ENCODE measurements at places on chromosomes 1 and 21.

GRCh38 chr1:67883069-67883468 lies 49.8 kb upstream of the GNG12 start:
- no peak for DNase-seq

DNA sequence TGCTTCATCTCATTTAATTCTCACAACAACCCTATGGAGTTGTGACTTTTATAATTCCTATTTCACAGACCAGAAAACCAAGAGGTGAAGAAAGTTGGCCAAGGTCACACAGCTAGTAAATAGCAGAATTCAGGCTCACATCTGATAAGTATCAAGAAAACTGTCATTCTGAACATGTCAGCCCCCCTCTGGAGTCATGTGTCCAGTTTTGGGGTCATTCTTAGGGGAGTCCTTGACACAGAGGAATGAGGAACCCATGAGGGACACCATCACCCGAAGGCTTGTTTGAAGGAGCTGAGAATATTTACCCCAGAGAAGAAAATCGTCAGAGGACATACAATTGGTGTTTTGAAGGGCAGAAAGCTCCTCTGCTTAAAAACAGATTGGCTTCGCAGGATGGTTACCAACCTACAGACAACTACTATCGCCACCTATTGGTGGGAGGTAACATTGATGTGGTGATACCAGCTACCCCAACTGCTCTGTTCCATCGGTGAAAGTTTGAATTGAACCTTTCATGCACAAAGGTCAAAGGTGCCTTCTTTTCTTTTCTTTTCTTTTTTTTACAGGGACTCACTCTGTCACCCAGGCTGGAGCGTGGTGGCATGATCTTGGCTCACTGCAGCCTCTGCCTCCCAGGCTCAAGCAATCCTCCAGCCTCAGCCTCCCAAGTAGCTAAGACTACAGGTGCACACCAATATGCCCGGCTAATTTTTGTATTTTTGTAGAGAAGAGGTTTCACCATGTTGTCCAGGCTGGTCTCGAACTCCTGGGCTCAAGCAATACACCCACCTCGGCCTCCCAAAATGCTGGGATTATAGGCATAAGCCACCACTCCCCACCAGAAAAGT lies 31.3 kb downstream of the NCMAP start:
- peak; percentile 30 for DNase-seq

DNA sequence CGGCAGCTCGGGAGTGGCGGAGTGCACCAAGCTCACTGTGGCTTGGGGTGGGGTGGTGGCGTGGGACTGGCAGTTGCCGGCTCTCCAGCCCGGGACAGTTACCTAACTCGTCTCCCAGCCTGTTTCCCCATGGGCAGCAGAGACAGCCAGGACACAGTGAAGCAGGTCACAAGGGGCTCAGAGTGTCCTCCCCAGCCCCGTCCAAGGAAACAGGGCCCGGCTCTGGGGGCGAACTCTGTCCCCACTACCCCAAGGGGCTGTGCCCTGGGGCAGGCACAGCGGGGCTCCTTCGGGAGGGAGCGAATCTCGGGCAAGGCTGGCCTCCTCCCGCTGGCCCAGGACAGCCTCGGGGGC lies 759 bp downstream of the GPR157 start:
- DNase-seq, result peak; percentile 20

- DNase-seq, result no peak
These were observed 9.5 kb upstream of the TARS2 start for GRCh38 chr1:150477733-150478132.

- DNase-seq, result no peak
These were observed 30.3 kb upstream of the CLIC4 start for GRCh38 chr1:24714859-24715520.

- DNase-seq, result no peak
These were observed 305.9 kb upstream of the ADGRL4 start for GRCh38 chr1:79312438-79312837.

DNA sequence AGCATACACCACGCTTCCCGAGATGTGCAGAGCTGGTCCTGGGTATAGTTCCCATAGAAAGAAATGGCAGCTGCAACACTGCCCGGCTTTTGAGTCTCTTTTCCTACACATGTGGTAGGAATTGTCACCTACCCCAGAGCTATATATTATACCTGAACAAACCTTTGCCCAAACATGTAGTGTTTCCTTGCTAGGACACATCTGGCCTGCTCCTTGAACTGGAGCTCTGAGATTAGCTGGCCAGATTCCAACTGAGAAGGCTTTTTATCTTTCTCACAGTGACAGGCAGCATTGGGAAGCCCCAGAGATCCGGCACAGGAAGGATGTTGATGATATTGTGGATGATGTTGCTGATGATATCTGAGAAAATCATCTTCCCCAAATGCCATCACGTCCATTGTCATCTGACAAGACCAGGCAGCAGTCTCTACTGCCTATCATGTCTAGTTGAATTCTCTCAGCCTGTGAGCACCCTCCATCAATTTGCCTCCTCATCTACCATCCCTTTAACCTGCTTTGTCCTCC lies 115.0 kb upstream of the SMYD2 start:
- DNase-seq, result no peak

DNA sequence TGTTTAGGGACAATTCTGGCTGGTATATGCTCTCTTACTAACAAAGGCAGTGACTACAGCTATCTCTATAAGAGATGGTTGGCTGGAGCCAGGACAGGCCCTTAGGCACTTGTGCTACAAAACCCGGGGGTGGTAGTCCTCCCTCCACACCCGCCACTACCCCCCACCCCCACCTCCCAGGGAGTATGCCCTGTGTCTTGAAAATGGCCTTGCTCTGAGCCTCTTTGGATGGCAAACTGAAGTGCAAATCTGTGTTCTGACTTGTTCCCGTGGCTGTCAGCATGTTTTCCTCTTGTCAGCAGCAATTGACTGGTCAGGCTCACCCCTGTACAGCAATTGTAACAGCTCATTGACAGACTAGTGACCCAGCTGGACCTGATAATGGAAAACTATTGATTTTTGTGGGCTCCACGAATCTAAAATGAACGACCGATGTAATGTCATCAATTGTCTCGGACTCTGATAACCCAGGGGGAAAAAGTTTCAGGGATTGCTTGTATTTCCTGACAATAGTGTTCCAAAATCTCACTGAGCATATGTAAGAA lies 139.4 kb upstream of the BARHL2 start:
- no peak for DNase-seq

- DNase-seq, result no peak
These were observed 4.4 kb downstream of the ECHDC2 start for GRCh38 chr1:52917156-52917555.

DNA sequence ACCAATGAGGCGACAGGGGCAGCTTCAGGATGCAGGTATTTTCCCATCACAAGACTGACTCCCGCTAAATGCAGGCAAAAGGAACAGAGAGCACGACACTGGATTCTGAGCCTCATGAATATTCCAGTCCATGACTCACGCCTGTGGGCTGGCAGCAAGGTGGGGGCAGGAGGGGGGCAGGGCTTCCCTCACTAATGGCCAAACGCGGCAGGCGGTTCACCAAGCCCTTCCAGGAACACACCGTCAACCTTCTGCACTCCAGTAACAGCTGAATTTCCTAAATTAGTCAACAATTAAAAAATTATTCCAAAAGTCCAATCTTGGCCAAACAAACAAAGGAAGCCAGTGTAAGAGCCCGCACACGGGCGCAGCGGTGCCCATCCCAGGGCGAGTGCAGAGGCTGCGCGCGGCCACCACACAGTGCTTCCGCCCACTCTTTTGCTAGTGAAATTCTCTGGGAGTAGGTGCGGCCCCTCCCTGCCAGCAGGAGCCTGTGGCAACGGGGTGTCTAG lies 12.5 kb upstream of the GPR153 start:
- DNase-seq, result no peak

DNA sequence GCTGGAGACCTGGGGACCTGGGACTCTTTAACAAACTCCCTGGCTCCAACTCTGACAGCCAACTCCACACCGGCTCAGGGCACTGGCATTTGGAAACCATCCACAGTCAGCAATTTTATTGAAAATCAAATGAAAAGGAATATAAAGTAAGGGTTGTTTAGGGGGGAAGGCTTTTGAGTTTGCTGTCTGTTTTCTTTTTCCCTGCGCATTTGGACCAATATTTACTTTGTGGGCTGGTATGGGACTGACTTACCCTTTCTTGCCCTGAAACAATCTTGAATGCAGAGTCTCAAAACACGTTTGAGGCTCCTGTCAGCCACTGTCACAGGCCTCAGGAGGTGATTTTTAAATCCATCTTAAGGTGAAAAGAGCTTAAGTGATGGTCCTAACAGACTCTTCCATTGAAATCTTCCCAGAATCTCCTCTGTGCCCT lies 15.4 kb upstream of the EFHD2 start:
- DNase-seq, result no peak

GRCh38 chr1:146032631-146033219 lies 11.2 kb upstream of the HJV start:
- no peak for DNase-seq

GRCh38 chr1:16088996-16089395 lies 15.5 kb upstream of the FAM131C start:
- no peak for DNase-seq

- DNase-seq, result no peak
These were observed 4.0 kb upstream of the PLEKHM2 start for GRCh38 chr1:15680131-15680530.

DNA sequence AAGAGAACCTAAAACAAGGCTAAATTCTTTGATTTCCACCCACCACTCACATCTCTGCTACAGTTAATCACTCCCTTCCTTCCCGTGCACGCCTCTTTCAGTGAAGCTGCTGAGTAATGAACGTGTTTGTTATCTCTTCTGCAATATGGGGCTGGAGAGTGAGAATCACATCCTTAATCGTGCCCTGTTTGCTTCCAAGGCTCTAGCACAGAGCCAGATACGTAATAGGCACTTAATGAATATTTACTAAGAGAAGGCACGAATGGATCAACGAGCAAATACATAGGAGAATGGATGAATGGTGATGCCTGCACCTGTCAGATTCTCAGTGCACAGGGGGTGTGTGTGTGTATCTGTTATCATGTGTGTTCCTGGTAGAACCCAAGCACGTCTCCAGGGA lies 22.1 kb upstream of the FAM43B start:
- DNase-seq, result no peak

- no peak for DNase-seq
These were observed 26.2 kb downstream of the RHEX start for GRCh38 chr1:206079135-206079534.

DNA sequence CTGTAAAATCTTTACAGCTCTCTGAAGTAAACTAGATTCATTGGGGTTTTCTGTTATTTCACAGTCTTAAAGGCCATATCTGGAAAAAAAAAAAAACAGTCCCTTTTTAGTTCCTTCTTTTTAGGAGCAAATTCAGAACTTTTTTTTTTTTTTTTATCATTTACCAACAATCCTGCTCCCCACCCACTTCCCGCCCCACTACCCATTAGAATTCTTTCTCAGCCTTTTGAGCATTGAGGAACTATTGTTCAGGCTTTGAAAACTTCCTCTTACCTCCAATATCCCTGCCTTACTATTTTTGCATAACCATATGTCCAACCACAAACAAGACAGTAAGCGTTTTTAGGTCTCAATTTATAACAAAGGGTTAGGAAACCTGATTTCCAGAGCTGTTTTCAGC lies 330.1 kb downstream of the PLPP3 start:
- DNase-seq, result no peak

- no peak for DNase-seq
These were observed 24.9 kb downstream of the PCAT6 start for GRCh38 chr1:202835548-202836072.

GRCh38 chr1:40861224-40862003 lies 749 bp downstream of the CITED4 start:
- DNase-seq, result peak; percentile 54

- DNase-seq, result no peak
These were observed 67.5 kb downstream of the NIBAN1 start for GRCh38 chr1:184906761-184907160.

DNA sequence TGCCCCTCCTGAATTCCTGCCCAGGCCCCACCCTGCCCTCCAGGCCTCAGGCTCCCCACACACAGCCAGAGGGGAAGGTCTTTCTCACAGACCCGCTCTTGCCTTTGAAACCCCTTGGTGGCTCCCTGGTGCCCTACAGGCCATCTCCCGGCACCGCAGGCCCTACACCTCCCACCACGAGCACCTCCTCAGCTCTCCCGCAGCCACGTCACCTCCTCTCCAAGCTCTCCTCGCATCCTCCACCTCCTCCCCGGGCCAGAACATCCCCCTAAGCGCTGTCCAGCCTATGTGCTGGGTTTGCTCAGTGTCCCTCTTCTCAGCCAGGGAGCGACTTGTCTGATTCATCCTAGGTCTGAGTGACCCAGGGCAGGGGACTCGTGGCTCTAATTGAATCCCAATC lies 66.4 kb downstream of the DMRTB1 start:
- DNase-seq, result peak; percentile 33

- no peak for DNase-seq
These were observed 4.5 kb upstream of the RUNX3 start for GRCh38 chr1:24934310-24935195.

DNA sequence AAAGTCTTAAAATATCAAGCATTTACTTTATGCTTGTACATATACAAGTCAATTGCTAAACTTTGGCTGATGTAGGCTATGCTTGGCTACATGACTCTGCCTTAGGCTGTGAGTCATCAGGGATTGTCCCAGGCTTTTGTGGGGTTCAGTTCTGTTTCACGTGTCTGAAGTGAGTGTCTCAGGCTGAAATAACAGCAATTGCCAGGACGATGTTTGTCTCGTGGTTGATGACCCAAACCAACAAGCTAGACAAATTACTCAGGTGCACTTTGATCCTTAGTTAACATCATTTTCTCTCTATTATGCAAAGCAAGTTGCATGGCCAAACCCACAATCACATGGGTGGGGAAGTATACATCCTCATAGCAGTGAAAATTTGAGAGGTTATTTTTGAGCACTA lies 410.1 kb downstream of the BRINP3 start:
- no peak for DNase-seq

GRCh38 chr1:175332515-175332914 lies 139.9 kb upstream of the KIAA0040 start:
- no peak for DNase-seq

GRCh38 chr1:8015809-8016165 lies 10.3 kb downstream of the ERRFI1 start:
- DNase-seq, result no peak

DNA sequence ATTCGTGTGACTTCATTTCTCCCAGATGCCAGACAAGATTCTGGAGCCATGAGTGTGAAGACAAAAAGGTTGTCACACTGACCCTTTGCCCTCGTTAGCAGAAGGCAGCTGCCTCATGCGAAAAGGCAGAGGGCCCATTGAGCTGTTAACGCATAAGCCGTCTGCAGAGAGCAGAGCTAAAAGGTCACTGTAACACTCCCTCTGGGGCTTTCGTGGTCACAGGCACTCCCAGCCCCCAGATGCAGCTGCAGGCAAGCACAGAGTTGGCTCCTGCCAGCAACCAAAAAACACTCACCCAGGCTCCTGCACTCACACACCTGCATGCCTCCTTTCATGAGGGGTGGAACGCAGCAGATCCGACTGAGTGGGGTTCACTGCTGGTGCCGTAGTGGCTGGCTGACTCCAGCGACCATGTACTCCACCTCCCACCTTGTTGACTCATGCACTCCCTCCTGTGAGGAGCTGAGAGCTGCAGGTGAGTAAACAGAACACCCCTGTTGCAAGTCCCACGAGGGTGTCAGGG lies 287.5 kb downstream of the SMYD3 start:
- DNase-seq, result peak; percentile 42

- no peak for DNase-seq
These were observed 129.6 kb downstream of the DPYD start for GRCh38 chr1:97791251-97791650.

All from nephron progenitor cell (in vitro differentiated cells).